ENCODE measurements at places on chromosomes 4 and X. TPM values are rescaled to one million over a fixed set of nuclear protein-coding genes. Genes with fewer than 3 reads are reported as not detected.

GRCh38 chr4:39883646-39884045 is 94.1 kb downstream of the PDS5A start:
- no peaks in the 10 kb centered on the region for H3K27me3 ChIP-seq
- no peaks in the 10 kb centered on the region for H3K4me1 ChIP-seq
- H3K4me3 ChIP-seq = no peak overlapping the region
- DNase-seq = no peak

The RNF128 gene
- total RNA-seq = 0.11 TPM

- peak overlapping the region; percentile 65 for H3K27ac ChIP-seq
Observed at GRCh38 chr4:105709081-105709450, 482 bp downstream of the GSTCD start.

DNA sequence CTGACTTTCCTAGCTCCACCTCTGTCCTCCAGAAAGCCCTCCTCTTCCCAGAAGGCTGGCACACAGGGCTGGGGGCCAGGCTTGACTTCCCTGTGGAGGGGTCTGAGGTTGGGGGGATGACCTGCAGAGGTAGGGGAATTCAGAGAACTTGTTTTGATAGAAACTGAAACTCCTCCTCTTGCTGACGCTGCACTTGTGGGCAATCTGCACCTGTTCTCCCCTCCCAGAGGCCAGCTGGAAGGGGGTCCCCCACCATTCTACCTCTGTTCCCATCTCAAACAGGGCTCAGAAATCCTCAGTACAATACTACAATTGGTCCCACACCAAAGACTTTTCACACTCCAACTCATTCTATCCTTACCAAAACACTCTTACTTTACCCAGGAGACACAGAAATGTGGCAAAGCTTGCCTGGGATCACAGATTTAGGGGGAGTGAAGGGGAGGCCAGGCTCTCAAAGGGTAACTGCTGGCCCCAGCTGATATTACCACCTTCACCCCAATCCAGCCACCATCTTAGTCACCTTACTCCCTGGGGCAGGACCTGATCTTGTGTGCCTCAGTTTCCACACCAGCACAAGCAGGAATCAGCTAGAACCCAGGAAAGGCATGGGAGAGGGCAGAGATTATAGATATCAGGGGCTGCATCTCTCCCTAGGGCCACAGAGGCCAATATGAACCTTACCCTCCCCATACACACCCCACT is 18.5 kb downstream of the OTUD5 start:
- H3K4me1 ChIP-seq = peaks cover 98% of the 10 kb centered on the region
- DNase-seq = peak; percentile 78
- peaks cover 2% of the 10 kb centered on the region for H3K36me3 ChIP-seq
- H3K4me3 ChIP-seq = peak overlapping the region; percentile 41
- H3K27ac ChIP-seq = peak overlapping the region; percentile 94

The SYTL5 gene
- not detected for total RNA-seq
